ENCODE measurements at places on chromosomes 12 and 14. TPM values are rescaled to one million over a fixed set of nuclear protein-coding genes. Genes with fewer than 3 reads are reported as not detected.

GPR65 gene
- 0.35 TPM for total RNA-seq

GPR132 gene
- 1.0 TPM for total RNA-seq

TMEM116 gene
- total RNA-seq = 8.5 TPM

CLEC1B gene
- total RNA-seq = not detected

NTS gene
- not detected for total RNA-seq

TEAD4 gene
- 15.8 TPM for total RNA-seq

All from colonic mucosa (tissue), 4 donors.